ENCODE measurements at places on chromosomes 7 and 10.

GRCh38 chr10:59607970-59608369 lies 101.7 kb downstream of the SLC16A9 start:
- DNase-seq, result no peak

DNA sequence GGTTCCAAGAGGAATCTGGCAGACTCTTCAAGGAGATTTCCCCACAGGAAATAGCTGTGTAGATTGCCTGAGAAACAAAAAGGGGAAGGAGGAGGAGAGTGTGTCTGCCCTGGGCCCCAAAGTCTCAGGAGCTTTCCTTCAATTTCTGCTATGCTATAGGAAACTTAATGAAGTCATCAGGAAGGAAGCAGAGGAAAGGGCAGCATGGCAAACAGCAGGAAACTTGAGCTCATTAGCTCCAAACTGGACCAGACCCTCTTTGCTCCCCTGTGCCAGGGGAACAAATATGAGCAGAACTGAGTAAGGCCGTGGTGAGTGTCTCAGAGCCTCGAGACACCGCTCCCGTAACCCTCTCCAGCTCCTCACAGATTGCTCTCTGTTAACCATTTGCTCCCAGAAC lies 4.8 kb upstream of the KCNIP2 start:
- no peak for DNase-seq

DNA sequence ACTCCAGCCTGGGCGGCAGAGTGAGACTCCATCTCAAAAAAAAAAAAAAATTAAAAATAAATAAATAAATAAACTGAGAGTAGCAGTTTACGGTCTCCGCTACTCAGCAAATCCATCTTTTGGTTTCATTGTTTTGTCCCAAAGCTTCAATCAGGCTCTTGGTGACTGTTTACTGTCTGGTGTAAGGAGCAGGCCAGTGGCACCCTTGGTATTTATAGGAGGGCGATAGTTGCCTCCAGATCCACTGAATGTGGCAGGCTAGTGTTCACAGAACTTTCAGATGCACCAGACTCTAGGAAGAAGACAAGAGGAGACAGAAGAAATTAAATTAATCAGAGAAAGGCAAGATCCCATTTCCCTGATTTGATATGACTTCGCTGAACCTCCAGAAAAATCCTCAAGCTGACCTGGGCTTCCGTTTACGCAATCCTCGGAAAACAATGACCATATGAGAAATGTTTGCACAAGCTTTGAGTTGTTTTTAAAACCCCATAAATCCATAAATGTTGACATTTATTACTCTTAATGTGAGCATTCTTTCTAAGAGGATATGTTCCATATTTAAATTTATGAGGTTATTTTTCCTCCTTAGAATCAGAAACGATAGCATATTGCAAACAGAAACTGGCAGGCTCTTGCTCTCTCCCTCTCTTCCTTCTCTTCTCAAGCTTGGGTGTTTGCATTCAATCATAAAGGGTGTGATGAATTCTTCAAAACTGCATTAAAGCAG lies 7.1 kb upstream of the MUC3A start:
- no peak for DNase-seq

GRCh38 chr10:75940742-75941141 lies 509.3 kb downstream of the LRMDA start:
- DNase-seq, result no peak

- DNase-seq, result no peak
Observed at GRCh38 chr7:35348611-35349400, 94.9 kb upstream of the TBX20 start.

GRCh38 chr7:22194658-22195273 lies 162.2 kb downstream of the RAPGEF5 start:
- no peak for DNase-seq

GRCh38 chr7:141484907-141485306 lies 66.3 kb upstream of the AGK start:
- DNase-seq, result no peak

- DNase-seq, result peak; percentile 13
Observed at GRCh38 chr10:12656518-12657142, 307.3 kb downstream of the CAMK1D start.

- DNase-seq, result no peak
Observed at GRCh38 chr7:142152076-142152475, 40.6 kb downstream of the MGAM2 start.

DNA sequence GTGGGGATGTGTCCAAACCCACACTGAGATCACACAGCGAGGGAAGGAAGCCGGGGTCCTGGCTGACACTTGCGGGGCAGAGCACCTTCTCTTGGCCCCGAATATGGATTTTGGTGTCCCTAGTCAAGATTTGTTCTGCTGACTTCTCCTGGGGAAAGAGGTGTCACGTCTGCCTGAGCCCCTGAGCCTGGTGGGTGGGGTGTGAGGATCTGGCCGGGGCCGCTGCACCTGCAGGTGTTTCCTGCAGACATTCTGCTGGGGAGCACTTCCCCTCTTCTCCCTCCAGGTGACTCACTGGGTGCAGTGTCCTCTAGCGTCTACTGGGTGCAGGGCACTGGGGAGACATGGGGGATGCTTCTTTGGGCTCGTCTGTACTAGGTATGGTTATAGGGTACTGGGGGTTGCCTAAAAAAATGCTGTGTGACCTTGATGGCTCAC lies 99.2 kb downstream of the GRK5 start:
- DNase-seq, result peak; percentile 35

- no peak for DNase-seq
Observed at GRCh38 chr10:102468683-102469082, 17.3 kb upstream of the C10orf95 start.

DNA sequence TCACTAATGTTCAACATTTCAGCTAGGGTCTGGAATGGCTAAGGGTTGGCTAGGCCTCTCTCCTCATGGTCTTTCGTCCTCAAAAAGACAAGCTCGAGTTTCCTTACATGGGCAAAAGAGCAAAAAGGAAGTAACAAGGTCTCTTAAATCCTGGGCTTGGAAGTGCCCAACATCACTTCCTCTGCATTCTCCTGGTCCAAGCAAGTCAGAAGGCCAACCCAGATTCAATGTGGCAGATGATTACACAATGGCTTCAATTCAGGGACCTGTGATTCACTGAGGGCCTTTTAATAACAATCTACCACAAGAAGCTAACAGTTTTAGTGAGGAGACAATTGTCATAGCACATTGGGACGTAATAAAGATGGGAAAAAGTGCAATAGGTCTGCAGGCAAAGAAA lies 4.4 kb upstream of the NUP205 start:
- no peak for DNase-seq

- DNase-seq, result no peak
Observed at GRCh38 chr7:80480566-80480965, 31.3 kb downstream of the GNAT3 start.

DNA sequence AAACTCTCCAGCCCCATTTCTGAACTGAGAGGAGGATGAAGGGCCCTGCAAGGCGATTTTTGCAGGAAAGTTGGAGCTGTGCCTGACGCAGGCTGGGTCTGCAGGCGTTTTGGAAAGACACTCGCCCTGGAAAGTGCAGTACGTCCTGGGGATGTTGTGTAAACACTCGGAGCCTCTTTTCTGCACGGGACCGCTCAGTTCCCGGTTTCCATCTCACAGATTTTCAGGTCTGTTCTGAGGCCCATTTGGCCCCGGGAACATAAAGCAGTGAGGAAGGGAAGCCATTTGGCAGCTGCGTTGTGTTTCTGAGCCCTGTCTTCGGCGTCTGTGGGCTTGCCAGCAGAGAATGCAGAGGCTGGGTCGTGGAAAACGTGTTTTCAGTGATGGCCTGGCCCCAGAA lies 655.0 kb upstream of the MGMT start:
- no peak for DNase-seq

DNA sequence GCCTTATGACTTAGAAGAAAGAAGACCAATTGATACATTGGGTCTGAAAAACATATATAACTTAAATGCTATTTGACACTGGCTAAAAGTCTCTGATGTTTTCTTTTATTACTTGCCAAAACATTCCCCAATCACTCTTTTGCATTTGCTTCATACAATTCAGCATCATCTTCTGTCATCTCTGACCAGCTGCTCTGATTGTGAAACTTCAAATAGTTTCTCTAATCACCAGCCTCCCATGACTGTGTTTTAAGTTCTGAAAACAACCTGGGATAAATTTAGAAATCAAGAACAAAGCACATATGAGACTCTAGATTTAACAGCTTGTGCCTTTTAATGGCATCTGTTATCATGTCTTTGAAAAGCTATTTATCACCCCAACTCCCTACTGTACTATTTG lies 208.4 kb upstream of the KCND2 start:
- no peak for DNase-seq

- no peak for DNase-seq
Observed at GRCh38 chr7:16741676-16742075, 11.9 kb upstream of the TSPAN13 start.

- no peak for DNase-seq
Observed at GRCh38 chr7:74483402-74484336, 30.0 kb downstream of the GTF2IRD1 start.

DNA sequence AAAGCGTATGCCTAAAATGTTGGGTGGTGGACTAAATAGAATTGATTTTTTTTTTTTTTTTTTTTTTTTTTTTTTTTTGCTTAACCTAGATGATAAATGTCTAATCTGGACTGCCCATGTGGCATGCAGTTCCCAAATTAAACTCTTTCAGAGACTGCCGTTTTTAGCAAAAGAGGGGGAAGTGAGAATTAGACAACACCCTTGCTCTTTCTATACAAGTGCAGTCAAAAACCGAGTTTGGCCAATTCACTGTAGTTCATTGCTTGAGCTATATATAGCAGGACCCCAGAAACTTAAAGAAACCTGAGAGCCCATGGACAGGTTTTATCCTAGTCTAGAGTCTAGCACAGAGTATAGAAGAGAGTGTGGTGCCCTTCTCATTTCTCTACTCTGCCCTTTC lies 141.9 kb downstream of the GRM3 start:
- no peak for DNase-seq

DNA sequence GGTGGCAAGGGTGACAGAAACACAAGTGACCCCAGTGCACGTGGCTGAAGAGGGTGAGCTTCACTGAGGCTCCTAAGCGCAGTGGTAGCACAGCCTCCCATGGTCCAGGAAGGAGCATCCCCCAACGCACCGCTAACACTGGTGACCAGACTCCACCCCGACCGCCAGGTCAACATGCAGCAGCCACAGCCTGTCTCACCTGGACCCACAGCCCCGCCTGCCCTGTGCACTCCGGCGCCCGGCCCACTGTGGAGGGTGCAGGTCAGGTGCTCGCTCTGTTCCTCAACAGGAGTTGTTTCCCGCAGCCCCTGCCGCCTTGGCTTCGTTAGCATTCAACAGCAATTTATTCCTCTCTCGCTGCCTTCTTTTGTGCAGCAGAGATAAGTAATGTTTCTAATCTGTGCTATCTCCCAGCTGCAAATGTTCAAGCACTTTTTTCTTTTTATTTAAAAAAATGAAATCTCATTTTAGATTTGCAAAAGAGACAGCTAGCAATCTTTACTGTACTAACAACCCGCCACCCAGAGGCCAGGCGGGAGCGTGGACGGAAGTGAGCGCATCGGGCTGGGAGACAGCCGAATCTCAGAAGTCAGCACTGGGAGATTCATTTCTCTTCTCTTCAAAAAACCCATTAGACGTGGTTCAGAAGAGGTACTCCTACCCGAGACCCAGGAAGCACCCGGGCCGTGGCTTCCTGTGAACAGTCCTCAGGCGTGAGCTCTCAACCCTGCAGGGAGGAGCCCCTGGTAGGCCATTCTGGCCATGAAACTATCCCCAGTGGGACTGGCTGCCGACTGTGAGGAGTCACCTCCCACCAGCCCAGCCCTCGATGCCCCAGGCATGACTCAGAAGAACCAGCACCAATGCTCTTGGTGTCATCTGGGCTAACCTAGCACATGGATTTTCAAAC lies 133.4 kb downstream of the MAD1L1 start:
- no peak for DNase-seq

DNA sequence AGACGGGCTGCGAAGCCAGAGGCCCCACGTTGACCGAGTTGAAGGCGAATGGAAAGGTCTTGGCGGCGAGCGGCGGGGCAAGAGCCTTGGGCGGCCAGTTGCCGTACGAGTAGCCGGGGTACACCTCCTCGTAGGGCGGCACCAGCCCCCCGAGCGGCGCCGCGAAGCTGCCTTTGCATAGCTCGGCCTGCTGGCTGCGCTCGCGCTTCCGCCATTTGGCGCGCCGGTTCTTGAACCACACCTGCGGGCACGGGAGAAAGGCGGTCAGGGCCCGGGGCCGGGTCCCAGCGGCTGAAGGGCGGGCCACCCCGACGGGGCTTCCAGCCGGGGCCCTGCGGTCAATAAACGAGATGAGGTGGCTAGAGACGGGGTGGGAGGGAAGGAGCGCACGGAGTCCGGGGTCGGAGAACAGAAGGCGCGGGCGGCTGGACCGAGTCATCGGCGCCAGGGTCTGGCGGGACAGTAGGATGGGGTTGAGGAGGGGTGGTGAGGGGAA lies 4.8 kb downstream of the ELOVL3 start:
- DNase-seq, result no peak

GRCh38 chr10:131663351-131663750 lies 237.5 kb upstream of the PPP2R2D start:
- DNase-seq, result no peak

DNA sequence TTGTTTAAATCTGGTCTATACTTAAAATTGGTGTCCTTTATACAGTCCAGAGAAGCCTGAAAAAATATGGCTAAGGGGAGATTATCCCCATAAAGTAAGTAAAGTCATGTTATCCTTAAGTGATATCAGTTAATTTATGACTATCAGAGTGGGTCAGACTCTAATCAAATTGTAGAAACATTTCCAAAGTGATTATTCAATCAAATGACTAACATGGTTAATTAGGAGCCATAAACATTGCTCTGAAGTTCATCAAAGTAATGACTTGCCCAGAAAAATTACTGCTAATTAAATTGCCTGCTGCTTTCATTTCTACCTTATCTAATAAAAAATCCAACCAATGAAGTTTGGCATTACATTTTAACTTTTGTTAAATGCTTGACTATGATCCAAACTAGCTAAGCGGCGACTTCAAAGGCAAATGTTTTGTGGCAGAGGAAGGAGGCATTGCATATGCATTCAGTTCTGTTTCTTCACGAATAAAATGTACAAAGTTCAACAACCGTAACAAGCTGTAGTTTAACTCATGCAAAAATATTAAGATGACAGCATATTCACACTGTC lies 76.7 kb downstream of the ETV1 start:
- DNase-seq, result no peak

GRCh38 chr10:65719790-65720189 lies 1206.0 kb upstream of the LRRTM3 start:
- DNase-seq, result no peak

DNA sequence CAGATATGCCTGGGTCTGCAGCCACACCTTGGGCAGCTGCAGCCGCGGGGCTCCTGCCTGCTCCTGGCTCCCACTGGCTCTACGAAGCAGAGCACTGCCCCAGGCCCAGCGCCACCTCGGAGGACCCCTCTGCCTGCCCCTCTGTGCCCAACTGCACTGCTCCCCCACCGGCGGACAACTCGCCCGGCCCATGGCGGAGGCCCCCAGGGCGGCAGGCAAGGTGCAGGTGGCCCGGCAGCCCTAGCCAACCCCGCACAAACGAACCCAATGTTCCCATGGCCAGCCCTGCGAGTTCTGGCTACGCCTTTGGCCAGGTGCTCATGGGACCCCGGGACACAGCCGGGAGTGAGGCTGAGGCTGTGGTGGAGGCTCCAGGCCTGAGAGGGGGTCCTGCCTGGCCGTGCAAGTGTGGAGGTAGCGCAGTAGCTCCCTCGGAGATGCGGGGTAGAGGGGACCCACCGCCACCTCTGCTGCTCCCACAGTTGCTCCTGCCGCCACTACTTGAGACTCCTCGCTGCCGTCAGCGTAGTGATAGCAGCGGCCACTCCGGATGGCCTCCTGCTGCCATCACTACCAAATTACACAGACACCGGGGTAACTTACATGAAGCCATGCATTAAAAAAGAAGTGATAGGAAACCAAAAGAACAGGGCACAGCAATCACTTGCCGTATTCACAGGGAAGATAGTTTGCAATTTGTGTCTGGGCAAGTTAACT lies 97.3 kb upstream of the SP4 start:
- no peak for DNase-seq

Data from activated CD4-positive, alpha-beta T cell treated with anti-CD3 and anti-CD28 coated beads, Interleukin-2, amount 50 U/mL, for 24 hours (primary cell).